ENCODE measurements at places on chromosomes 16 and 17.

GRCh38 chr17:57570724-57571344 lies 174.3 kb downstream of the CCDC182 start:
- no peak for DNase-seq

- DNase-seq: no peak
Observed at GRCh38 chr16:86007524-86007923, 108.6 kb downstream of the IRF8 start.

DNA sequence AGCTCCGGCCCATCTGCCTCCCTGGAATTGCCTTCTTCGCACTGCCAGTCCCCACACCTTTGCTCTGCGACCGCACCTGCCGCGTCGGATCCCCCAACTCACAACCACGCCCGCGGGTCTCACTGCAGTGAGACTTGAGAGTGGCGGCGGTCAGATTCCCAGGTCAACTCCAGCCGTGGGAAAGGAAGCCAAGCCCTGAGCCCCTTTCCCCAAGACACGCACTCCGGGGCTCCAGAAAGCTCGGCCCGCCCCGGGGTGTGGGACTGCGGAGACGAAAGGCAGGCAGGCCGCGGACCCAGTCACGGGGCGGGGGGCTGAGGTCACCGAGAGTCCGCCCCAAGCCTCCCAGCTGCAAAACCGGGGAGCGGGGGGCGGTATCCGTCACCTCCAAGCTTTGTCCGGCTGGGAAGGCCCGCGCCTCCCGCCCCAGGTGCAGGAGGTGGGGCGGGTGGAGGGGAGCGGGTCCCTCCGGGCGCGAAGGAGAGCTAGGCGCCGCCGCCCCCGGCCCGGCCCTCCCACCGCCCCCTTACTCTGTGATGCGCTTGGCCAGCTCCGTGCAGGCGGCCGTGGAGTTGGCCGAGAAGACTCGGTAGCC lies 615 bp downstream of the PRPSAP1 start:
- DNase-seq: peak; percentile 24

DNA sequence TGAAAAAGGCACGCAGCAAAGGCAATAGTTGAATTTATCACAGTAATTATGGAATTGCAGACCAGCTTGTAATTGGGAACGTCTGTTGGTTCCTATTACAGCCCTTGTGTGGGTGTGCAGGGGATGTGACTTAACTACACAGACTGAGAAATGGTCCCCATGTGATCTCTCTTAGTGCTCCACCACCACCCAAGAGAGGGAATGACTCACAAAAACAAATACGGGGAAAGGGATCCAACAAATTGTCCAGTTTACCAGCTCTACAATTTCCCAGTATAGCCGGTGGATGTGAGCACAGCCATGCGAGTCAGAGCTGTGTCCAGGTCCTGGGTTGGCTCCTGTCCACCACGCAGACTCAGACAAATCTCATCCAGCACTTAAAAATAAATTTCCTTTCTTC lies 337.9 kb downstream of the GRIN2A start:
- no peak for DNase-seq

GRCh38 chr17:74780443-74781238 lies 4.5 kb upstream of the NAT9 start:
- no peak for DNase-seq

DNA sequence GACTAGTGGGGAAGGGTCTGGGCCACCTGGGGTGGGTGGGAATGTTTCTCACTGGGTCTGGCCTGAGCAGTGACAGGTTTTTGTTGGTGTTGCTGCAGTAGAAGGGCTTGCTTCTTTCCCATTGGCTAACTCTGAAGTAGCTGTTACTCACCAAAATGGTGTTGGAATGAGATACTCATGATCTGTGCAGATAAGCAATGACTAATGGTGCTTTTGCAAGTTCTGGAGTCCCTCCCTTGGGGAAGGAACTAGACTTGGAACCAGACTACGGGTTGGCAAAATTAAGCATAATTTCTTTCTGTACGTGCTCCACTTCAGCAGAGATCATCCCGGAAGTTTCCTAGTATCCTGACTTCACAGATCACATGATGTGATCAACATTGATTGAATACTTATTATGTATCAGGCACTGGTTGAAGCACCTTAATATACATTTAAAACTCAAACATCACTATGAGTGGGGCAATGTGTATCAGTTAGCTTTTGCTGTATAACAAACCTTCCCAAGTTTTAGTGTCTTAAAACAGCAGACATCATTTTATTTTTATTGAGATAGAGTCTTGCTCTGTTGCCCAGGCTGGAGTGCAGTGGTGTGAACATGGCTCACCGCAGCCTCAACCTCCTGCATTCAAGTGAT lies 30.1 kb downstream of the CHP2 start:
- no peak for DNase-seq

GRCh38 chr17:68584581-68585303 lies 16.4 kb downstream of the FAM20A start:
- no peak for DNase-seq

- peak; percentile 50 for DNase-seq
Observed at GRCh38 chr16:9092282-9092977, 986 bp downstream of the HAPSTR1 start.

- DNase-seq: no peak
Observed at GRCh38 chr17:17090642-17091103, 48.4 kb downstream of the MPRIP start.

DNA sequence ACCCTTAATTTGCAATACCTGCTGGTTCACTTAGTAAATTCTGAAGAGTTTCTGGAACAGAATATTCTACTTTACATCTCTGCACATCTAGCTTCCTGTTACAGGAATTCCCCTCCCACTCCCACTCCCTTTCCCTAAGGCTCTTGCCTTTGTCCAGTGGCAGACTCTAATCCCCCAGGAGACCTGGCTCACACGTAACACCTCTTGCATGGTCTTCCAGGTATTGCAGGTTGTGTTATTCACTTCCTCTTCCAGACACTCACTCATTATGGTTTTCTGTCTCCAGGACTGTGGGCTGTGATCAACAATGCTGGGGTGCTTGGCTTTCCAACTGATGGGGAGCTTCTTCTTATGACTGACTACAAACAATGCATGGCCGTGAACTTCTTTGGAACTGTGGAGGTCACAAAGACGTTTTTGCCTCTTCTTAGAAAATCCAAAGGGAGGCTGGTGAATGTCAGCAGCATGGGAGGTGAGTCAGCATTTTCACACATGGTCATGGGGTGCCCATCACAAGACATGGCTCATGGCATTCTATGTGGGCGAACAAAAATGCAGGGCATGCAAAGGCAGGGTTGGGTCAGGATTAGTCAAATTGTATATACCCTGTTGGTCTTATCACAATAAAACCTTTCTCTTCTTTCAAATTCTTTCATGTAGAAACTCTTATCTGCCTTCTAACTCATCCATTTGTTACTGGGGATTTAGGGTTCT lies 35.8 kb downstream of the HSD17B2 start:
- no peak for DNase-seq

DNA sequence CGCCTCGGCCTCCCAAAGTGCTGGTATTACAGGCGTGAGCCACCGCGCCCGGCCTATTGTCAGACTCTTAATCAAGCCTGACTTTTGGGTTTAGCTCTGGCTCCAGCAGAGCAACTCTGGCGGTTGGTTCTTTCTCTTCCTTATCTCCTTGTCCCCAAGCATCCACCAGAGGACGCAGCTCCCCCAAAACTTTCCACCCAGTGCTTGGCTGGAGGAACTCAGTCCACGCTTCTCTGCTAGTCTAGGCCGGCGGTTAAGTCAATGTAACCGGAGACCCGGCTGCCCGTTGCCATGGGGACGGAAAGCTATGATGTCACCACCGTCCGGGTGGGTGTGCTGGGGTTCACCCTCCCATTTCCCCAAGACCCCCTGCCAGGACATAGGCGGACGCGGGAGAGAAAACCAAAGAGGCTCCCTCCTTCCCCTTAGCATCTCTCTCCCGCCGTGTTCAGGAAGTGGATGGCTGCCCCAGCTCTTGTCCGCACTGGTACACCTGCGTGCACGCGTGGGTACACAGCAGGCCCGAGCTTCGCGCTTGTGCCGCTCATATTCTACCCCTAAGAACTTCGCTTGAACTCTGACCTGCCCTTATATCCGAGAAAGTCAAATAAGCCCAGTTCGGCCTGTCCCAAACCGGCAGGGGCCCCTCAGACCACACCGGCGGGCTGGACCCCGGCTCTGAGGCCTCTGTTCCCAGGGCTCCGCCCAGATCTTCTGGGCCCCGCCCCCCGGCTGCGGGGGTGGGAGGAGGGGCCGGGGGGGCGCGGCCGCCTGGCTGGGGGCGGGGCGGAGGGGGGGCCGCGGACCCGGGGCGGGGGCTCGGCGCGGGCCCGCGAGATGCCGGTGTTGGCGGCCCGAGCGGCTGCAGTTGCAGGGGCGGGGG lies at the start of gene RND2:
TSS of gene RND2 (plus strand) at position 825 of the 883 bp plus-strand sequence. CDS start 117 bp downstream, outside the sequence.
- peak; percentile 69 for DNase-seq

GRCh38 chr17:77753246-77753645 lies 205.3 kb upstream of the TNRC6C start:
- DNase-seq: no peak

- DNase-seq: no peak
Observed at GRCh38 chr17:39208136-39208535, 8.1 kb downstream of the RPL19 start.

GRCh38 chr16:84368308-84368996 lies at the start of gene ATP2C2:
ATP2C2 (plus strand) TSS chr16:84368538; CDS start chr16:84368616, 78 bp downstream.
- no peak for DNase-seq

Measured in activated T-helper 2 cell treated with anti-CD3 and anti-CD28 coated beads, Interferon-gamma antibody, Interleukin-2, Interleukin-4, amounts not matched to agents 10 μg/mL and 5 μg/mL and 100 μg/mL, durations not matched to agents 14 hours and 24 hours and 36 hours (primary cell).